Mammary epithelial cell (primary cell): ENCODE measurements at places on chromosomes 3 and 15.

- DNase-seq, result peak; percentile 26
These were observed 582 bp downstream of the CGNL1 start for GRCh38 chr15:57376696-57377477.

GRCh38 chr15:40290918-40291574 is 8.2 kb upstream of the ANKRD63 start:
- peak; percentile 57 for DNase-seq

- DNase-seq, result peak; percentile 67
These were observed 3.4 kb downstream of the PARP9 start for GRCh38 chr3:122560680-122561079.

GRCh38 chr3:142275856-142276255 is 50.5 kb upstream of the GK5 start:
- peak; percentile 77 for DNase-seq

GRCh38 chr3:12663401-12663935 is 449 bp downstream of the RAF1 start:
- peak; percentile 21 for DNase-seq

- DNase-seq, result peak; percentile 66
These were observed 479.9 kb downstream of the GRM7 start for GRCh38 chr3:7340795-7341194.

DNA sequence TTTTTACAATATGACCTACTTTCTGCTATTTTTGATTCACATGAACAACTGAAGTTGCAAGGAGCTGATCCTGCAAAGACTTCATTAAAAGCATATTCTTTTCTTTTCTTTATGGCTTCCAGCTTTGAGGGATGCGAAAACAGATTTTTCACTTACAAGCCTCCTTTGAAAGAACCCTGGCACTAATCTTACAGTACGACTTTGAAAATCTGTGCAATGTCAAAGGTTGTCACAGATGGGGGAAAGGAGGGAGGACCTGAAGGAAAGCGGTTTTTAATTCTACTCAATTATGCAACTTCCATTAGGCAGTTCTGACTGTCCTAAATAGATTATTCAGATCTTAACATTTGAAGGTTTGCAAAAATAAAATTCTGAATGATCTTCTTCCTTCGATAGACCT is 130.5 kb downstream of the TNIK start:
- no peak for DNase-seq

- peak; percentile 33 for DNase-seq
These were observed 304.9 kb downstream of the FGF12 start for GRCh38 chr3:192422321-192422996.

DNA sequence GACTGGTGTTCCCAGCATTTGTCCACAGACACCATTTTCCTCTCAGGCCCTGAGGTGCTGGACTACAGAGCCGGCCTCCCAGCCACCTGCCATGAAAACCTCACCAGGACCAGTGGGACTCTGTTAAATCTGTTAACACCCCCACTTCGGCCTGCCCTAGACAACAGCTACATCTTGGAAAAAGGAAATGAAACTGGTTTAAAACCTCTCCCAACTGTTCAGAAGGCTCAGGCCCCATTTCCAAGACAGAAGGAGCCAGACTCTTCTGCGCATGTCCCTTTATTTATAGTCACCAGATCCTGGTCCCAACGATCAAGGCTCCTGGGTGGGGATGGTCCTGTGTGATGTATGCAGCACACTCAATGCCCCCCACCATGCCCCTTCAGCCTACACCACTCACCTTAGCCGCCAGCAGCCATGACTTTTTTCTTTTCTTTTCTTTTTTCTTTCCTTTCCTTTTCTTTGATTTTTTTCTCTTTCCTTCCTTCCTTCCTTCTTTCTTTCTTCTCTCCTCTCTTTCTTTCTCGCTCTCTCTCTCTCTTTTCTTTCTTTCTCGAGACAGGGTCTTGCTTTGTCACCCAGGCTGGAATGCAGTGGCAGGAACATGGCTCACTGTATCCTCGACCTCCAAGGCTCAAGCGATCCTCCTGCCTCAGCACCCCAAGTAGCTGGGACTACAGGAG is 25.5 kb upstream of the FLNB start:
- no peak for DNase-seq

DNA sequence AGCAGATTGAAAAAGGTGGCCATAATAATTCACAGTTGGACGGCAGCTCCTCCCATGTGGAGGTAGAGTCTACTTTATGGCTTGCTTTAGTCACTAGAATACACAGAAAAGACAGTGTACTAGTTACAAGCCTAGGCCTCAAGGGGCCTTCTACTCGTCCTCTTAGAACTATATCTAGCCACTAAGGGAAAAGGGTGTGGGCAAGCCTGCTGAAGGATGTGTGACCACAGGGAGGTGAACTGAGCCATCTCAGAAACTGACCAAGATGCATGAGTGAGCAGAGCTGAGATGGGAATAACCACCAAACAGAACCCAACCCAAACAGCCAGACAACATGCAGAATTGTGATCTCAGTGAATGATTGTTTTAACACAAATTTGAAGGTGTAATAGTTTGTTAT is 335.6 kb upstream of the LMCD1 start:
- no peak for DNase-seq

- DNase-seq, result no peak
These were observed 215.5 kb downstream of the PDZRN3 start for GRCh38 chr3:73409138-73409763.

- DNase-seq, result no peak
These were observed 201.0 kb upstream of the TP63 start for GRCh38 chr3:189430166-189430565.

DNA sequence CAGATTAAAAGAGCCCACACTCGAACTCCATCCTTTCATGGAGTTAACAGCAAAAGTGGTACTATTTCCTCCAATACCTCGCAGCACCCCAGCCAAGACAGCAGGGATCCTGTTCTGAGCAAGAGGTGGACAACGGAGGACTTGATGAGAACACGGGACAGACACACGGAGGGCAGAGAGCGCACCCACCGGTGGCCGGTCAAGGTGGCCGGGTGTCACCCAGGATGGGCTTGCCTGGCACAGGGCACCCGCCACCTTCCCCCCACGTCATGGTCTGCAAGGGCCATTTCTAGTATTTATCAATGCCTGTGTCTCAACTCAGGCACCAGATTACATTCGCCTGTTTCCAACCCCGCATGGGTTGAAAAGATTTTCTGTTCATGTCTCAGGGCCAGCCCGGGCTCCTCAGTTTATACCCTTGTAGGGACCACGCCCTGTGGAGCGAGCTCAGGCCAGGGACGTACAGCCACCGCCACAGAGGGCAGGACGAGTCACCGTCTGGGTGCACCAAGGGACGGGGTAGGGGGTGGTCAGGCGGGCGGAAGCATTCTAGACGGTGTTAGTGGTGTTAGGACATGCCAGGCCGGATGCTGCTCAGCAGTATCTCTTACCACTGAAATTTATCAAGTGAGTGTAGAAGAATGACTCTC is 64.2 kb downstream of the CYFIP1 start:
- peak; percentile 28 for DNase-seq

DNA sequence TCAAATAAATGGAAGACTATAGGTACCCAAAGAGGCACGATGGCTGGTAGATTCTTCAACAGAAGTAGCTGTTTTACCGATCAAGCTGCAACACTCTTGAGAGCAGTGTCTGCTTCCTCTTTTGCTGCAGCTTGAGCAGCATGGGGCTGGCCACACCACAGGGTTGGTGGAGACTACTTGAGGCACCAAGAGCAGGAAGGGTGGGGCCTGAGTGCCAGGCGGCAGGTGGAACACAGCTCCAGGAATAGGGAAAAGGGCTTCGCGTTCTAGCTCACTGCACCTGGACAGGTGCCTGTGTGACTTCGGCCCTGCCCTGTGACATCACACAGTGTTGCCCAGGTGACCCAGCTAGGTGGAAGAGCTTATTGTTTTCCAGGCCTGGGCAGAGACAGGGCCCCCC is at the start of gene CCDC33:
Gene CCDC33, plus strand, starts transcription at position 365 of the 400 bp plus-strand sequence. CDS start 394 bp downstream, outside the sequence.
- DNase-seq, result no peak

DNA sequence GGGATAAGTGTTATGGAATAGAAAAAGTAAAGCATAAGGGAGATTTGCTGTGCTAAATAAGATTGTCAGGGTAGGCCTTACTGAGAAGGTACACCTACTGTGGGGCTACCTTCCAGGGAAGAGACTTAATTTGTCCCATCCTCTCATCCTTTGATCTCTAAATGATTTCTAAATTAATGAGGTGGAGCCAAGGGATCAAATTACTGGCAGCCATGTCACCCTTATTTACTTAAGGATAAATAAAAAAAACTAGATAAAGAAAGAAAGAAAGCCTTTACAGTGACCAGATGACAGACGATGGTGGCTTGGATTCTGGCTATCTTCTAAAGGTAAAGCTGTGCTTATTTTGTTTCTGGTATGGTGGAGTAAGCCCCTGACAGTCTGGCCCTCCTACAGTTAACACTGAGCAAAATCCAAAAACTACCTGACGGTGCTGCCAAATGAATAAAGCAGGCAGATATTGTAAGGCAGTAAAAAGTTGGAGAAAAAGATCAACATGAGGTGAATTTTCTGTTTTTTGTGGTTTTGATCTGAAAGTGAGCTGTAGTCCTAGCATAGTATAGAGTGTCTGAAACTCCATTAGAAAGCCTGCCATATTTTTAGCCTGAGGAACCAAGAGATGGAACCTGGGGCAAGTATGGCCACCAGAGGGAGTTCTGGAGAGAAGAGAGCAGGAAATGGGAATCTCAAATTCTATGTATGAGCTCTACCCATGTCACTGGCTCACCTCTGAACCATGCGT is 285.1 kb upstream of the MANF start:
- DNase-seq, result peak; percentile 46

- DNase-seq, result no peak
These were observed 17.5 kb upstream of the KCTD6 start for GRCh38 chr3:58474348-58474911.

- peak; percentile 24 for DNase-seq
These were observed 15.4 kb upstream of the RFC4 start for GRCh38 chr3:186821429-186822387.

DNA sequence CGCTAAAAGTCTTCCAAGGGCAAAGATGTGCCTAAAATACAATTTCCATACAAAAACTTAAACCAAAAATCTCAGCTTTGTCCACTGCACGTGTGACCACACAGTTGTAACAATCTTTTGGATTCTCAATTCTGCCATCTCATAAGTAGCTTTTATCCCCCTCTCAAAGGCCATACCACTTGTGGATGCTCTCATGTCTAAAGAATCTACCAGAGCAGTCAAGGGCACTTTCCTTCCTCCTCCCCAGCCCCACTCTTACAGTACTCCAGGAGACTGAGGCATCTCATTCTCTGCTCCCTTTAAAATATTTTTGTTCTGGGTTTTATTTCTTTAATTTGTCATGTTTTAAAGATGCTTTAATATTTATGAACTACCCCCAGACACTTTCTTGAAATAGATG is 102.3 kb upstream of the PFN2 start:
- no peak for DNase-seq

DNA sequence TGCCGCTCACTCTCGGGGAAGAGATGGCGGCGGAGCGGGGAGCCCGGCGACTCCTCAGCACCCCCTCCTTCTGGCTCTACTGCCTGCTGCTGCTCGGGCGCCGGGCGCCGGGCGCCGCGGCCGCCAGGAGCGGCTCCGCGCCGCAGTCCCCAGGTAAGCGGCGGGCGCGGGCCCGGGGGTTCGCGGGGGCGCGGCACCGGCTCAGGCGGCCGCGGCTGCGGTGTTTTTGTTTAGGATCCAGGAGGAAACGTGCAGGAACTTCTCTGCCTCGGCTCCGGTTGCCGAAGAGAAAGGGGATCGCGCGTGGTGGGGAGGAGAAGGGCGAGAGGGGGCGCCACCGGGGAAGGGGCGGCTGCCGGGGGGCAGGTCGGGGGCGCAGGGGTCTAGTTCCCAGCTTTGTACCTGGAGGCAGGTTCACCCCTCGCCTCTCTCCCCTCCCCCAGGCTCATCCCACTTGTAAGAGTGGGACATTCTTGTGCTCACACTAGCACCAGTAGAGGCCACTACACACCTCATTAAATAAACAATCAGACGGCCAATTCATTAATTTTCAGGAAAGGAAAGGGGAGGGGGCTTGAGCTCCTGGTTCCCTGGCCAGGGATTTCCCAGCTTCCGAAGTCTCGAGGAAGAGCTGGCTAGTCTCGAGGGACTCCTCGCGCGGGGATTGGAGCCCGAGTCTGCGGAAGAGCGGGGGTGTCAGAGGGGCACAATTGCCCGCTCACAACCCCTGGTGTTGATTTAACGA is 562 bp downstream of the NEO1 start:
- peak; percentile 25 for DNase-seq

DNA sequence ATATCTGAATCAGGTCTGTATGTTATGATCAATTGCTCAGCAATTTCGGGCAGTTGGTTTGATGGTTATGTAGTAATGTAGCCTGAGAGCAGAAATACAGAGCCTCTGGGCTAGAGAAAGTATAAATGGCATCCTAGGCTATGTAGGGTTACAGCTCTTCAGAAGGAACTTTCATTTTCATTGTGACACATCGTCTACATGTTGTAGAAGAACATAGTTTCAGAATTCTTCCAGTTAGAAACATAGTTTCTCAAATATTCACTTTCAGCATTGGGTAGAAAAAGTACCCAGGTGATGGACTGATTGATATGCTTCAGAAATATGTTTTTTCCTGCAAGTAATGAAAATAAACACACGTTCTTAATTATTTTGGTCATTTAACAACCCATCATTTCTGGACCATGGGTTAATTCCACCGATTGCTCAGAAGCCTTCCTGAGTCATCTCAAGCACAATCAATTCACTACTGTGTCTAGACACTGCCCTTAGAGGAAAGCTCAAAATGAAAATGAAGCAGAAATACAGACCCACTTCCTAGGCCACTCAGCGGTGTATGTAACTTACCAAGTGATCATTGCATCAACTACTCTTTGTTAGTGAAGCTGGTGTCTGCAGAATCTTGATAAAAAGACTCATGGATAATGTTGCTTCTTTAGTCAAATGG is 88.8 kb upstream of the TSEN2 start:
- no peak for DNase-seq

GRCh38 chr3:39388153-39388552 is 5.0 kb downstream of the SLC25A38 start:
- DNase-seq, result no peak

DNA sequence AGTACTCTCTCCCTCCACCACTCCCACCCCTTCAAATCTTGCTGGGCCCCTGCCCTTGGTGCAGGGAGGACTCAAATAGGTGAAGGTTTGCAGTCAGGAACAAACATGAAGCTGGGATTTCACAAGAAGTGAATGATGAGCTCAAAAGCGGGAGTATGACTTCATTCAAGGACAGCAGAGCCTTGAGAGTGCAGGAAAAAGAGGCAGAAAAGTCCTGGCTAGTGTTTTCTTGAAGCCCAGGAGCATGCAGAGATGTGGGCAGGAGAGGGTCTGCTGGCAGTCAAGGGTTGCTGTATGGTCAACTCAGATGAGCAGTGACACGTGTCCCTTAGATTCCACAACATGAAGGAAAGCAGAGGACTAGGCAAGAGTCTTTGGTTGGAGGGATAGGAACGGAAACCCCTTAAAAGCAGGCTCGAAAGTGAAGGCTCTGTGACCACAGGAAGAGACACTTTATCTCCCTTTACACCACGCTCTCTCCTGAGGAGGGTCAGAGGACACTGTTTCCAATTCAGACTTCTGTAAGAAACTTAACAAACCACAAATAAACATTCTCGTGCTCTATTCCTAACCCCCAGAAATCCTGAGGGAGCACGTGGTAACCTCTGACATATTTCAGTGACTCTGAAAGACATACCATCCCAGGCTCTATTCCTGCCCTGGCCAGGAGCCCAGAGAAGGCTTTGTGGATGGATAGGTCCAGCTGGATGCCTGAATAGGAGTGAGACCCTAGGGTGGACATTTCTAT is 168.0 kb upstream of the NDN start:
- DNase-seq, result no peak

GRCh38 chr3:15272426-15273196 is 59.8 kb downstream of the SH3BP5 start:
- no peak for DNase-seq

- no peak for DNase-seq
These were observed 256.5 kb upstream of the CBLB start for GRCh38 chr3:106125321-106125720.

GRCh38 chr3:8608791-8609467 is 35.7 kb downstream of the SSUH2 start:
- no peak for DNase-seq
